ENCODE measurements at places on chromosomes 12 and 14.

GRCh38 chr14:34030864-34031263, 80.0 kb upstream of the EGLN3 start:
- DNase-seq = peak; percentile 90

DNA sequence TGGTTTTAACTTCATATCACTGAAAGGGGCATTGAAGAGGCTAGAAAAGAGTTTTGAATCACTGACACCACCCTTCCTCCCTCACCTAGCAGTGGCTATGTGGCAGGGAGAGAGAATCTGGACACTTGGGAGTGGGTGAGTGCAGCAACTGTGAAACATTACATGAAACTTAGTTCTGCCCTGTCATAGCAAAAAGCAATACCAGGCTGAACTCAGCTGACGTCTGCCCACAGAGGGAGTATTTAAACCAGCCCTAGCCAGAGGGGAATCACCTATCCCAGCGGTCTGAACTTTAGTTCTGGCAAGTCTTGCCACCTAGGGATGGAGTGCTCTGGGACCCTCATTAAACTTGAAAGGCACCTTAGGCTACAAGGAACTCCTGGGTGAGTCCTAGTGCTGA, 20.7 kb upstream of the UNC79 start:
- DNase-seq = no peak

DNA sequence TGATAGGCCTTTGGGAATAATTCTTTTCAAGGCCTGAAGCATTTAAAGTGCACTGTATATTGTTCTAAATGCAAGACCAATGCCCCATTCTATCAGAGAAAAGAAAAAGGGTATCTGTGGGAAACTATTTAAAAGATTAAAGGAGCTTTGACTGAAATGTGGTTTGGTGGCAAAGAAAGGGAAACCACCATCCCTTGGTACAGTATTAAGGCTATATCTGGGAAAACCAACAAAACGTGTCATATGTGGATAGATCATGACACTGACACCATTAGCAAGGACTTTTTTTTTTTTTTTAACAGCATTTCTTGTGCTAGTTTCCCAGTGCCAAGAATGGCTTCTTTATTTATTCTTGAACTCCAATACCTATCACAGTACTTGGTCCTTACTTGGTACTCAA, 890.7 kb downstream of the DIO2 start:
- DNase-seq = no peak

GRCh38 chr12:130677957-130678558, 38.0 kb downstream of the RIMBP2 start:
- DNase-seq = no peak

GRCh38 chr14:92754966-92755365, 6.5 kb upstream of the LGMN start:
- DNase-seq = no peak

DNA sequence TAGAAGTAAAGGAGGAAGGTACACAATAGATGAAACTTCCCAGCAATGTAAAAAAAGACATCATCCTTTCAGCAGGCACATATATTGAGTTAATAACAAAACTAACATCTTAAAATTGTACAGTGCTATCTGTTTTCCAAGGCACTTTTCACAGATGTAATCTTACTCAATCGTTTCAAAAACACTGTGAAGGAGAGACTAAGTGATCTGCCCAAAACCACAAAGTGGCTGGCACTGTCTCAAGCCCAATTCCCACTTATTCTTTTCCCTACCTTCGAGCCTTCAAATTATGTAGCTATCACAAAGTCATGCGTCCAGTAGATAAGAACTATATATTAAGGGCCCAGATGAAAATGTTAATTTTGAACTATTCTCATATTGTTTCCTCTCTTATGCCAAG, 193.6 kb upstream of the RASSF8 start:
- DNase-seq = peak; percentile 95

GRCh38 chr12:12521044-12521485, 41.6 kb downstream of the DUSP16 start:
- no peak for DNase-seq

- no peak for DNase-seq
Observed at GRCh38 chr14:100567877-100568163, 19.4 kb downstream of the BEGAIN start.

- no peak for DNase-seq
Observed at GRCh38 chr14:49553892-49554291, 32.3 kb downstream of the RPS29 start.

DNA sequence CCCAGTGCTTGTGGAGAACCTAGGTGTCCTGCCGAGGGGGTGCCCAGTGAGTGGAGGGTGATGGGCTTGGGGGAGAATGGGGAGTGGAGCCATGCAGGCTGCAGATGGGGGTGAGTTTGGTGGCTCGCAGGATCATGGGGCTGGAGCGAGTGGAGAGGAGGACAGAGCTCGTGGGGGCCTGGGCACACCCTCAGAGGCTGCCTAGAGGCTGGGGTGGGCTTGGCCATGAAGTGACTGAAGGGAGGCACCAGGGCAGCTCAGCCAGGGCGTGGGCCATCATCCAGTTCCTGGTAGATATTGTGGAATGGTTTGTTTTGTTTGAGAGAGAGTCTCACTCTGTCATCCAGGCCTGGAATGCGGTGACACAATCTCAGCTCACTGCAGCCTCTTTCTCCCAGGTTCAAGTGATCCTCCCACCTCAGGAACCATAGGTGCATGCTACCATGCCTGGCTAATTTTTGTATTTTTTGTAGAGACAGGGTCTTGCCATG, 43.4 kb upstream of the AMN start:
- no peak for DNase-seq

- DNase-seq = no peak
Observed at GRCh38 chr14:75630695-75631452, 29.8 kb downstream of the ERG28 start.

GRCh38 chr14:54174457-54174856, 217.8 kb upstream of the BMP4 start:
- DNase-seq = peak; percentile 24

GRCh38 chr12:67483871-67484554, 164.5 kb upstream of the DYRK2 start:
- DNase-seq = no peak

GRCh38 chr14:55028066-55028465, 1.0 kb downstream of the SOCS4 start:
- DNase-seq = no peak

DNA sequence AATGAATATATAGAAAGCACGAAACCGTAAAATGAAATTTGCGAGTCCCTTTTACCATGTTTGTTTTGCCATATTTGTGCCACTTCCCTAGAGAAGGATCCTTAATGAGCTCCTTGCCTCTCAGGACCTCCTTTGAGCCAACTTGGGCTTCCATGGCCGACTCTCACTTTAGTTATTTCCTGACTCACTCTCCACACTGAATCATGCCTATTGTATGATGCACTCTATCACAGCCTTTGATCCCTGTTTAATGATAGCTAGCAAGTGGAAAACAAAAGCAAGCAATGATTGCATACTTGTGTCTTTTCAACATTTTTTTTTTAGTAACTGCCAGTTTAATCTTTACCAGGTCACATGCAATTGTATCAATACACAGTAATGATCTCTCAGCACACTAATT, 153.2 kb downstream of the CCER1 start:
- peak; percentile 60 for DNase-seq

- no peak for DNase-seq
Observed at GRCh38 chr12:58557661-58558060, 362.6 kb downstream of the LRIG3 start.

DNA sequence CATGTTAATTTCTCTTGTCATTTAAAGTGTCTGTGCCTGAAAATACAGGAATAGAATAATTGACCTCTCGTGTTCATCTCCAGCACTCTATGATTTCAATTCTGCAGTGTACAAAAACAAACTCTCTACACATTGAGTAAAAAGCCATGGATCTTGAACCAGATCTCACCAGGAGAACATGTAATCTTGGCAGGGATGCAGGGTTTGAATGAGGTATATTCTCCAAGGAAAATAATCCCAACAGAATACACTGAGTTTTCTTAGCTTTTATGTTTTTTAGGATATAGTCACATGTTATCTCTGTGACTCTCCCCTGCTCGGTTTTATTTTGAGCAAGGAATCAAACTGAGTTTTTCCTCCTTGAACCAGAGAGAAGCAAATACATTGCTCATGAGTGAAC, 224.7 kb downstream of the PIK3C2G start:
- DNase-seq = no peak

- DNase-seq = no peak
Observed at GRCh38 chr12:13530966-13531365, 334.4 kb downstream of the EMP1 start.

DNA sequence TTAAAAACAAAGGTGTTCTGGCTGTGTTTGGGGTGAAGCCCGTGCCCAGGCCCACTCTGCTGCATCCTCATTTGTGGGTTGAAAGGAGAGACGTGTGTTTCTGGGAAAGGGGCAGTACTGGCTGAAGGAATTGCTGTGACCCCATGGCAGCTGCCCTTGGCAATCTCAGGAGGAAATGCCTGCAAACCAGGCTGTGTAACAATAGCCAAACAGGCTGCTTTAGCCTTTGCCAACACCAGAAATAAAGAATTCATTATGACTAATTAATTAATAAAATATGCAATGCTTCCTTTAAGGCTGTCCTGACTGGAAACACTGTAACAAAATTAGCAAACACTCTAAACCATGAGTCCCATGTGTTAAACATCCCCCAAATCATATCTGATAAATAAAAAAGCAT, 53.0 kb upstream of the KRR1 start:
- DNase-seq = peak; percentile 66

GRCh38 chr14:75277815-75278421, 710 bp upstream of the FOS start:
- DNase-seq = peak; percentile 56

GRCh38 chr12:4535871-4536270, 2.8 kb upstream of the RAD51AP1 start:
- DNase-seq = no peak

GRCh38 chr12:2387103-2387834, 334.5 kb downstream of the CACNA1C start:
- peak; percentile 60 for DNase-seq

DNA sequence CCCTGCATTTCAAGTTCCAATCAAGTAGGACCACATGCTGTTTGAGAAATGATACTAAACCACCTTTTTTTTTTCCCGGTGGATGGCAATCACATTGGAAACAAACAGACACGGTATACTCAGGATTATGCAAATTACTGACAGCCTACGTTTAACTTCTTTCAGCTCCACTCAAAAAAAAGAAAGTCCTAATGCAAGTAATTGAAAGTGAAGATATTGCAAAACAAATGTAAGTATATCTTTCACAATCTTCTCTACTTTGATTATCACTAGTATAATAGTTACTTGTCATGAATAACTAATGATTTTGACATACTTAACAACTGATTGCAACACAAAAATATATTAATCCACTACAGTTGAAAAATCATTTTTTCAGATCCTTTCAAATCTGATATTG, 2.6 kb upstream of the OSBPL8 start:
- DNase-seq = no peak
